CD4-positive, alpha-beta T cell treated with Interleukin-1 beta for 1 hour (primary cell): ENCODE measurements at places on chromosomes 16 and 17.

DNA sequence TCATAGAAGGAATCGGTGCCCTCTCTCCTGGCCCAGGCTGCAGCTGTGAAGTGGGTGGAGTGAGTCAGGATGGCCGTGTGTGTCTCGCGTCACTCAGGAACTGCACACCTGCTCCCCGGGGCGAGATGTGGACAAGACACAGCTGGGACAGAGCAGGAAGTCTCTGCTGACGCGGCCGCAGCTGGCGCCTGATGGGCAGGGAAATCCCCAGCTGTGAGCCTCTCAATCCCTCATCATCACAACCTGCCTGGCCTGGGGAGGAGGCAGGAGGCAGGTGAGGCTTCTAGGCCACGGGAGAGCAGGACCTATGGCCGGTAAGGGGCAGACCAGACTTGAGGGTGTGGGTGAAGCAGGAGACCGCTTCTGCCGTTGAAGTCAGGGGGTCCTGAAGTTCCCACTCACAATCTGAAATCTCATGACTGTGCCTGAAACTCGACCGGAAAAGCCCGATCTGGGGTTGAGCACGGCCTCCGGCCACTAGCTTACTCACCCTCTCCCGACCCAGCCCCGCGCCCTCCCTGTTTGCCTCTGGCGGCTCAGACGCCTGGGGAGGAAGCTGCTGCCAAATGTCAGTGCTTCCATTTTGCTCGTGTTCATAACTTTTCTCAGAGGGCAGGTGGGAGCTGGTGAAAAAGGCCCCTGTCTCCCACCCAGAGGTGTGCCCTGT lies 1.1 kb upstream of the TRPV3 start:
- DNase-seq, result peak; percentile 69

GRCh38 chr17:74160656-74161502 lies 42.6 kb upstream of the RPL38 start:
- DNase-seq, result no peak

GRCh38 chr17:61469474-61469873 lies 17.3 kb downstream of the TBX4 start:
- DNase-seq, result no peak

GRCh38 chr17:66855204-66855603 lies 20.3 kb downstream of the CACNG5 start:
- DNase-seq, result no peak

GRCh38 chr16:87487361-87487924 lies 5.4 kb downstream of the ZCCHC14 start:
- peak; percentile 30 for DNase-seq

- no peak for DNase-seq
These were observed 2.8 kb downstream of the SP6 start for GRCh38 chr17:47848198-47848513.
